CD4-positive, alpha-beta T cell treated with Interleukin-21 for 1 hour (primary cell): ENCODE measurements at places on chromosomes 11 and 22.

GRCh38 chr11:74966651-74967050 lies 17.6 kb downstream of the SPCS2 start:
- no peak for DNase-seq

GRCh38 chr22:25147642-25147928 lies 52.1 kb upstream of the CRYBB3 start:
- DNase-seq = no peak

DNA sequence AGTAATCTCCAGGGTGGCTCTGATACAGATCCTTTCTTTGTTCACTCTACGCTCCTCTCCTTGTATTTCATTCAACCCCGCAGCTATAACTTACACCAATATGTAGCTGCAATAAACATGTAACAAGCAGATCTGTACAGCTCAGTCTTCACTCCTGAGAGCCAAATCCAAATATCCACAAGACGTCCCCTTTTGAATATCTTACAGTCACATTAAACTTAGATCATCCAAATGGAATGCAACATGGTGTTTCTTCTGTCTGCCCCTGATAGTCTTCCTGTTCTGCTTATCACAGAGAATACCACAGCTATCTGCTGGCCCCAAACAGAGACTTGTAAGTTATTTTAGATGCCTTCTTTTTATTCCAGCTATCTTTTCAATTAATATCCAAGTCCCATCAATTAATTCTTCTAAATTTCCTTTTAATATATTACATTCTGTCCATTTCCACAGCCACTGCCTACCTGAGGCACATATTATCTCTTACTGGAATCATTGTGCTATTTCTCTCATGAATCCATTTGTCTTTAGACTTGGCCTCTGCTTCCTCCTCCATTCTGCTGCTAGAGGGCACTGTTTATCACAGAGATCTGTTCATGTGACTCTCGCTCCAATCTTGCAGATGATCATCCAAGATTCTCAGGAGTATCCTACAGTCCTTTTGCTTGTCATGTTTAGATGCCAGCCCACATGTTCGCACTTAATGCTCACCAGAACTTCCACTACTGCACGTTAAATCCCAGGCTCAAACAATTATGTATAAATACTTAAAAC lies 908.6 kb downstream of the NTM start:
- DNase-seq = peak; percentile 9

- no peak for DNase-seq
Observed at GRCh38 chr11:17186932-17187692, 20.7 kb downstream of the PIK3C2A start.

- no peak for DNase-seq
Observed at GRCh38 chr11:115317277-115318185, 186.7 kb downstream of the CADM1 start.

GRCh38 chr11:69566001-69566400 lies 75.0 kb upstream of the CCND1 start:
- no peak for DNase-seq

- no peak for DNase-seq
Observed at GRCh38 chr11:128599729-128600128, 12.4 kb upstream of the ETS1 start.

DNA sequence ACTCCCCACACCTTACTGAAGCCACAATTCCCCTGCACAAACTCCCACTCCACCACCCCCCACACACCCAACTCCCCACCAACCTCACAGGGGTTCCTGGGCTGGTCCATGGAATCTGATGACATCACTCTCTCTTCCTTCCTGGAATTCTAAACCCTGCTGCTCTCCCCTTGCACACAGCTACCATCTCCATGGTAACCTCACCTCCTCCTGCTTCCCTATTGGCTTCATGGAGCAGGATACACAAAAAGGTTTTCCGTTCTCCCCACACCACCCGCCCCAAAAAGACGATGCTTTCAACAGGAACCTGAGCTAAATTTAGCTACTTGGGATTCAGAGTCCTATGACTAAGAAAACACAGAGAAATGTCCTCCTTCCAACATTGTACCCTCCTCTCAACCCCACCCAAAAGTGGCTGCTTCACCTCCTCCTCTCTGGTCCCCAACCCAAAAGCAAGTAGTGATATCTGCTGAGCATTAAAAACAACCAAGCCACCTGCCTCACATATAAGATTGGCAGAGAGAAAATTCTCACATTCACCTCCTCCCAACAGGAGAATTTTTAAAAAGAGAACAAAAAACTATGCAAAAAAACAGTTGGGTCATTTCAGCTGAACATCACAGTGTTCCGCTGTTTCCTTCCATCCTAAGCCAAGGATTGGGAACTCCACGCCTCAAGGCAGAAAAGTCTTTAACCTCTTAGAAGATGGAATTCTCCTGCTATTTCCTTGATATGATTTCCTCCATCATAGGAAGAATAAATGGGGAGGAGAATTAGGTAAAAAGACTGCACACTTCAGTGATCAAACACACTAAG lies 66.9 kb downstream of the RBFOX2 start:
- DNase-seq = no peak

GRCh38 chr11:29483831-29484230 lies 533.0 kb downstream of the KCNA4 start:
- DNase-seq = no peak

- DNase-seq = no peak
Observed at GRCh38 chr11:81772166-81772565, 961.5 kb downstream of the FAM181B start.

DNA sequence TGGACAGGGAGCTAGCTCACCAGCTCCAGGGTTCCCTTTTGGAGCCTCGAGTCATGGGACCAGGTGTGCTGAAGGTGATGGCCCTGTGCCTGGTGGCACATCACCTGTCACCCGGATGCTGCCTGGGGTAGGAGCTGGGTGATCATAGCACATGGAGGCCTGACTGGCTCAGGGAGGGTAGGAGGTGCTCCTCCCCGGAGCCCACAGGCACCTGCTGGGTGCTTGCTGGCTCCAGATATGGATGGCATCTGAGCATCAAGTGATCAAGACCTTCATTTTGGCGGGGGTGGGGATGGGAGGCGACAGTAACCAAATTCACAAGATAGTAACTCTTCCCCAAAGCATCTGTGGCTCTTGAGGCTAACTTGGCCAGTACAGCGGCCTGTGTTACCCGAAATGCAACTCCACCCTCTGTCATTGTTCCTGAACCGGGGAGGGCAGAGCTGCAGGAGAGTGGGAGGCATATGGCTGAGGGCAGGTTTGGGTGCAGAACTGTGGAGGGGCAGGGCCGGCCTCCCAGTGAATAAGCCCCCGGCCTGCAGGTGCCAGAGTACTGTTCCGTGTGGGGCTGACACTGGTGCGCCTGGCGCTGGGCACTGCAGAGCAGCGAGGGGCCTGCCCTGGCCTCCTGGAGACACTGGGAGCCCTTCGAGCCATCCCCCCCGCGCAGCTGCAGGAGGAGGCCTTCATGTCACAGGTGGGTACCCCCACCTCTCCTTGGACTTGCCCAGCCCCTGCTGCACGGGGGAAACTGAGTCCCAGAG lies 4.7 kb downstream of the TBC1D10C start:
- no peak for DNase-seq

DNA sequence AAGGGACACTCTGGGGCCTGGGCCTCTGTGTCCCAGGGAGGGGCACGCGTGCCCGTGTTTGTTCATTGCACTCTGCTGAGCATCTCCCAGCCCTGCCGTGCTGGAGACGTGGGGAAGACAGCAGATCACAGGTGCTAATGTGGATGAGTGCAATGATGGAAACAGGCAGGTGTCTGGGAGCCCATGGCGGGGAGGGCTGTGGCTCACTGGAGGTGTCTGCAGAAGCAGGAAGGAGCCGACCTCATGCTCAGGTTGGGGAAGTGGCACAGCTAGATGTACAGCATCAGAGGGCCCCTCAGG lies 7.9 kb downstream of the TMEM258 start:
- DNase-seq = no peak

GRCh38 chr11:12160680-12161079 lies 50.3 kb downstream of the MICAL2 start:
- DNase-seq = no peak

DNA sequence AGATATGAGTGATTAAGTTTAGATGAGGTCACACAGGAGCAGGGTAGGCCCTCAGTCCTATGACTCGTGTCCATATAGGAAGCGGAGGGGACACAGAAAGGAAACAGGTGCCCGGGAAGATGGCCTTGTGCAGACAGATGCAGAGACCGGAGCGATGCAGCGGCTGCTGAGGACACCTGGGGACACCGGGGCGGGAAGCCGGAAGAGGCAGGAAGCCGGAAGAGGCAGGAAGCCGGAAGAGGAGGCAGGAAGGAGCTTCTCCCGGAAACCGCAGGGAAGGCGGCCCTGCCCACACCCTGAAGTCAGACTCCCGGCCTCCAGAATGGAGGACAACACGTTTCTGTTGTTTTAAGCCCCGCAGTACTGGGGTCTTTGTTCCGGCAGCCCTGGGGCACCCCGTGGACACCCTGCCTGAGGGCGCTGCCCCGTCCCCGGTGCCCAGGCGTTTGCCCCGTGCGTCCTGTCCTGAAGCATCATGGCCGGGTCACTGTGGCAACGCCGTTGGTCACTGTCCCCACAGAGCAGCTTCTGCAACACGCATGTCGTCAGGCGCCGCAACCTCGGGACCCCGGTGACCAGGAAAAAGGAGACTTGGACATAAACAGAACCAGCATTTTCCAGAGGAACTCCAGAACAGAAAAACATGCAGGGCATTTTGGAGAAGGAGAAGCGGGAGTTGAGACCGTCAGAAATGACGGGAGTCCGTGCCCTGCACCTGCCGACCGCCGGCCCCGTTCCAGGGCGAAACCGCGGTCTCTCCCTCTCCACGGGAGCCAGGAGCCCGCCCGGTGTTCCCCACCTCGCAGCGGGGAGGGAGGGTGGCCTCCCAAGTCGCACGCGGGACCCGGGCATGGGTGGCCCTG lies 103.4 kb downstream of the BRD1 start:
- DNase-seq = peak; percentile 38

- no peak for DNase-seq
Observed at GRCh38 chr11:8642196-8642841, 40.1 kb downstream of the TRIM66 start.

GRCh38 chr22:48445113-48445827 lies 1382.4 kb downstream of the BRD1 start:
- no peak for DNase-seq

GRCh38 chr11:507727-508515 lies 879 bp upstream of the RNH1 start:
- no peak for DNase-seq

- no peak for DNase-seq
Observed at GRCh38 chr11:12675951-12676711, 1.9 kb downstream of the TEAD1 start.

- no peak for DNase-seq
Observed at GRCh38 chr11:22130462-22131053, 62.3 kb upstream of the ANO5 start.

GRCh38 chr22:49298834-49299750 lies 528.6 kb downstream of the BRD1 start:
- no peak for DNase-seq

- DNase-seq = peak; percentile 29
Observed at GRCh38 chr22:40462195-40462984, 92.0 kb downstream of the SGSM3 start.

DNA sequence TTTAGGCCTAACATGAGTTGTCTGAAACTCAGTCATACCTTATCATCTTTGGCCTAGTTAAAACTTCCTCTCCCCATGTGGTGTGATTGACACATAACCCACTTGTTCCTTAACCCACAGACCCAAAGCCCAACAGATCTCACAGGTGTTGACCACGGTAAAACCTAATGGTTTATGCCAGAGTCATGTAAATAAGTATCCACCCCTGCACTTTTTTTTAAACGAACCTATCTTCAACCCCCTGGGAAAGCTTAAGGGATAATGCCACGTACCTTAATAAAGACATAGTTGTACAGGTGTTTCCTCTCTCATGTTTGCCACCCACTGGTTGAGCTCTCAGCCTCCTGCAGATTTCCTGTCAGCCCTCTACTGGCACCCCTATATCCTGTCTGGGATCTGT lies 709.3 kb upstream of the CCDC179 start:
- peak; percentile 8 for DNase-seq

GRCh38 chr22:50710221-50710620 lies 27.8 kb upstream of the ACR start:
- no peak for DNase-seq

DNA sequence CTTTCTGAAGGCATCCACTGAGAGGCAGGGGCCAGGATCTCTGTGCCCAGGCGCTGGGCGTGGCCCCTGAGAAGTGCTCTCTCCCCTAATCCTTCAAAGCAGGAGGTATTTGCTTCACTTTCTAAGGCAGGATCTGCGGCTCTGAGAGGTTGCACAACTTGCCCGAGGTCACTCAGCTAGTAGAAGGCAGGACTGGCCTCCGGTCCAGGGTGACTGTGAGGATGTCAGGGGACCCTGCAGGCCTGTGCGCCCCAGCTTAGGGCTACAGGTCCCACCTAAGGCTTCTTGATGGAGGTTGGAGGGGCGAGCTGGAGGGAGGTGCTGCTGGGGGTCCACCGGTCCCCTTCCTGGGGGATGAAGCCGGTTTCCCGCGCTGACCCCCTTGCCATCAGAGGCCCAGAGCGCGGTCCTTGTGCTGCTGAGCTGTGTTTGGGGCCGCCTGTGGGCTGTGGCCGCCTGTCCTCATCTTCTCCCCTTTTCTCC lies 979 bp downstream of the SMIM38 start:
- no peak for DNase-seq

GRCh38 chr22:24205438-24206195 lies 24.3 kb downstream of the SUSD2 start:
- no peak for DNase-seq

DNA sequence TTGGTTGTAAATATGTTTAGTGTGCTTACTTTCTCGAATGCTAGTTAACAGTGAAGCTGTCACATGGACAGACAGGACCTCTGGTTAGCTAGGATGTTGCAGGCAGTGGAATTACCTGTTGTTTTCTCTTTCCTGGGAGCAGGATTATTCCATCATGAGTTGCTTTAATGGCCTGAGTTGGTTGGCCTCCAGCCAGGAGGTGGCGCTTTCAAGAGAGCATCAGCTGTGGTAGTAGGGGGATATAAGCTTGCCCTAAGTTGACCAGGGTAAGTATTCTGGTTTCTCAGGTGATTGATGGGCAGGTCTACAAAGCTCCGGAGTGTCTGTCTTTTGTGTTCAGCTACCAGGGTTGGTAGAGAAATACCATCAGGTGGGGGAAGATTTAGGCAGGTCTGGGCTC lies 43.5 kb downstream of the NELL1 start:
- no peak for DNase-seq

- peak; percentile 35 for DNase-seq
Observed at GRCh38 chr22:35409783-35410662, 10.1 kb downstream of the MCM5 start.

DNA sequence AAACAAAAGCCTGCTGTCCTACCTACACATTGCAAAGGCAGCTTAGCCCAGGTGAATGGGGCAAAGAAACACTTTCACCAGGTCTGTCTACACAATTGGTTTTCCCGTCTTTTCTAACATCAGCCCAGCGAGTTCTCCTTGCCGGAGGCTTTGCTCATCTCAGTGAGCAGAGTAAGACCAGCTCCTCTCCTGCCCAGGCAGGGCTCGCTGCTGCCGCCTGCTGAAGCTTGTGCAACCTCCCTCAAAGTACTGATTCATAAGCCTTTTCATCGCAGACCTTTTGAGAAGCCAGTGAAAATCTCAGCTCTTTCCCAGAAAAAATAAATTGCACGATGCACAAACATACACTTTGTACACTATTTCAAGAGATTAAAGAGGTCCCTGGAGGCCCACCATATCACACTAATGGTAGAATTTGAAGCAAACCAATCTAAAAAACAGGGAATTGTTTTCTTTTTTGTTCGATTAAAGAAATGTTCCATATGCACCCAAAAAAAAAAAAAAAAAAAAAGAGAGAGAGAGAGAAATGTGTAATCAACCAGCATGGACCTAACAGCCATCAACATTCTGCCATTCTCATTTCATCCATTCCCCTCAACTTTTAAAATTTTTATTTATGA lies 328.1 kb upstream of the MPPED2 start:
- DNase-seq = no peak

GRCh38 chr11:46319074-46319453 lies 28.2 kb upstream of the DGKZ start:
- DNase-seq = no peak
